ENCODE measurements at places on chromosomes 6 and 20.

DNA sequence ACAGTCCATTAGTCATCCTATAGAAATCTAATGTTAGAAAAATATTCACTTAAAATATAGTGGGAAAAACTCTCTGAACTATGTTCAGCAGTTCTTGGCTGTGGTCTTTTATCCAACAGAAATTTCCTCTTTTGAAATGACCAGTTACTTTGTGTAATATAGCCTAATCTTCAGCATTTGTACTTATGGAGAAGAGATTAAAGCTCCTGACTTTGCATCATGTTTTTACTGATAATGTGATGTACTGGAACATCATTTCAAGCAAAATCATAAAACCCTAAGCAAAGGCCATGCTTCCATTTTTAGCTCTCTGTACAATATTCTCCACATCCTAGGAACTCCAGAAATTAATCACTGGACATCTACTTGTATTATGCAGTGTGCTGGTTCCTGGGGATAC, 430.8 kb upstream of the RUNX2 start:
- no peak for DNase-seq

GRCh38 chr6:41367700-41368099, 32.3 kb downstream of the NCR2 start:
- DNase-seq: peak; percentile 54

DNA sequence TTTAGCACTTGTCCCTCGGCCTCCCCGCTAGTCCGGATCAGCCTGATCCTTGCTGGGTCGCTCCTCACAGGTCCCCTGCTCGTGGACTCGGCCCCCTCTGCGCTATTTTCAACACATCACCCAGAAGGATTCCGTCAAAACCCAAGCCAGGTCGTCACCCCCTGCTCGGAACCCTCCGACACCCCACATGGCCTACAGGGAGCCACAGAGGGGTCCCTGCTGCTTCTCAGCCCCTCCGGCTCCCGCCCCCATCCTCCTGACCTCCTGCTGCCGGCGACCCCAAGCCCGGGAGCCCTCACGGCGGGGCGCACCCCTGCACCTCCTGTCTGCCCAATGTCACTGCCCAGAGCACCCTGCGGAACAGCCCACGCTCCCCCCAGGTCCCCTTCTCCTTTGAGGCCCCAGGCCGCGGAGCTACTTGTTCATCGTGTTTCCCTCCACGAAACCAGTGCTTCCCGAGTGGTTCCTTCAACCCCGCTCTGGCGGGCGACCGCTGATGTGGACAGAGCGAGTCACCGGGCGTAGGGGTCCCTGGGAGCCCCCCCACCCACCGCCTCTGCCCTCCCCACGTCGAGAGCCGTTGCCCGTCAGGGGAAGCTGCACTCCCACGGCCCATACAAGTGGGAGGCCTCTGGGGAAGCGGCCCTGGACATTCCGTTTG, 638 bp upstream of the MYL9 start:
- no peak for DNase-seq

DNA sequence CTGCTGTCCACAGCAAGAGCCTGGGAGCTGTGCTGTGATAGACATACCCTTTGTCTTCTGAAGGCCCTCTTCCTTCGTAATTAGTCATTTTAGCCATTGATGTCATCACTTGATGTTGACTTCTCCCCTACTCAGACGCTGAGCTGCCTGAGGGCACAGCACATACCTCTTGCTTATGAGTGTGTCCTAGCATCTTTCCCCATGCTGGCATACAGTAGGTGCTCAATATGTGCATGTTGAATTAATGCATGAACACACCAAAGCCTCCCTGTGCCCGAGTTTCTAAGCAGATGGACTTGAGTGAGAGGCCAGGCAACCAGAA, 35.8 kb upstream of the FAM83D start:
- no peak for DNase-seq

DNA sequence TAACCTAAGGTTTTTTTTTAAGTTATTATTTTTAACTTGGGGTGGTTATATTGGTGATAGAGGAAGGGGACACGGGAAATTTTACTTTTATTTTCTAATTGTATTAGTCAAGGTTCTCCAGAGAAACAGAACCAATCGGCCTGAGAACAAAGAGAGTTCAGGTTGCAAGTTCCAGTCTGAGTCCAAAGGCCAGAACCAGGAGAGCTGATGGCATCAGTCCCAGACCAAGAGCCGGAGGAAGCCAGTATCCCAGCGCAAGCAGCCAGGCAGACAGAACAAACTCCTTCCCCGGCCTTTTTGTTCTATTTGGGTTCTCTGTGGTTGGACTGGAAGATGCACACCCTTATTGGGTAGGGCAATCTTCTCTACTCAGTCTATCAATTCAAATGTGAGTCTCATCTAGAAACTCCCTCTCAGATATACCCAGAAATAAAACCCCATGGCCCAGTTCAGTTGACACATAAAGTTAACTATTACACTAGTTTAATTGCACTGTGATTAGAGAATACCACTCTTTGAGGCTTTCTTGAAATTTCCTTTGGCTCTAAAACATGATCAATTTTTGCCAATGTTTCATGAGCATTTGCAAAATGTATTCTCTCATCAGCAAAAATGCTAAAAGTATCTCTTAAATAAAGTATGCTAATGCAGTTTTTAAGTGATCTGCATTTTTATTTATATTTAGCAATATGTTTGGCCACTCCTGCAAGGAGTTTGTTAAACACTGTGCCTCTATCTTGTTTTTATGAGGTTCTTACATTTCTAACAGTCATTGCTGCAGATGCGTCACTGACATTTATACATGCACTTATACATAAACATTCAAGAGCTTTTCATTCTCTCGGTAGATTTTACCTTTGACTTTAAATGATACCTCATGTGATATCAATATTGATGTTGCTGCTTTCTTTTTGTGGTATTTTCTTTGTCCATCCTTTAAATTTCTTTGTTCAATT, 103.2 kb upstream of the SSTR4 start:
- DNase-seq: no peak

DNA sequence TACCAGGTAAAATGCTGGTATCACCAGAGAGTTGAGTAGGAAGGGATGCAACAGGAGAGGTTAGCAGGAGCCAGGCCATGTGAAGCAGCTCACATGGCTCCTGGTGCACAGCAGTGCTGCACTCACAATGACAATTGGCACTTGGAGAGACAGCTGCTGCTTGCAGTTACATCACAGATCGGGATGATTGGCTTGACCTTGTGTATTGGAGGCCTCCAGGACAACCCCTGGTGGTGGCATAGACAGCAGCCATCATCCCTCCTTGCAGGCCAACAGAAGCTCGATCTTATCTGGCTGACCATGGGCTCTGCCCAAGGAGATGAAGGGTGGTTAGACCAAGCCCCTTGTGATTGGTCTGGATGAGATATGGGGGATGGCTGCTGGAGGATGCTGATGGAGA, 73.0 kb downstream of the EYA2 start:
- DNase-seq: no peak

GRCh38 chr6:110635096-110635495, 158.7 kb upstream of the SLC22A16 start:
- DNase-seq: no peak

DNA sequence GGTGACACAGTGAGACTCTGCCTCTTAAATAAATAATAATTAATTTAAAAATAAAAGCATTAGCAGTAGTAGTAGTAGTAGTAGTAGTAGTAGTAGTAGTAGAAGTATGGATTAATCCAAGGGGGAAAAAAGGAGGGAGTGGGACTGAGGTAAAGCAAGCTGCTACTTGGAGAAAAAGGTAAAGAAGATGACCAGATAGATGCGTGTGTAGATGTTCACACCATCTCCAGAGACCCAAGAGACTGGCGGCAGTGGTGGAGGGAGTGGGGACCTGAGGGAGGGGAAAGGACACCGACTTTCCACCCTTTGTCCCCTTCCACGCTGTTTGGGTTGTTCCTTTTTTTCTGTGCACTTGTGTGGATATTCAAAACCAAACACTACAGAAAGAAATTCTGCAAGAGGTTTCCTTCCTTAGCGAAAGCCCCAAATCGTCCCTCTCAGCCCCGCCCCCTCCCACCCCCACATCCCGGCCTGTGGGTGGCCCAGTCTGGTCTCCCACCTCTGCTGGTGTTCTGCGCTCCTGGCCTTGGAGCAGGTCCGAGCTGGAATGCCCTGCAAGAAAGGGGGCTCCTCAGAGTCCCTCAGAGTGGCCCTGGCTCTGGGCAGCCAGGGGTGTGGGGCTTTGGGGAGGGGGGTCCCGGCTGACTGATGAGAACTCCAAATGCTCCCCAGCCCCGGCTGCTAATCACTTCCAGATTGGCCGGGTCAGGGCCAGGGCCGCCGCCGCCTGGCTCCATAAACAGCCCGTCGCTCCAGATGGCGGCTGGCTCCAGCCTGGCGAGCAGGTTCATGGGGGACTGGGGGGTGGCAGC, 60.2 kb downstream of the UBE2V1 start:
- DNase-seq: no peak

DNA sequence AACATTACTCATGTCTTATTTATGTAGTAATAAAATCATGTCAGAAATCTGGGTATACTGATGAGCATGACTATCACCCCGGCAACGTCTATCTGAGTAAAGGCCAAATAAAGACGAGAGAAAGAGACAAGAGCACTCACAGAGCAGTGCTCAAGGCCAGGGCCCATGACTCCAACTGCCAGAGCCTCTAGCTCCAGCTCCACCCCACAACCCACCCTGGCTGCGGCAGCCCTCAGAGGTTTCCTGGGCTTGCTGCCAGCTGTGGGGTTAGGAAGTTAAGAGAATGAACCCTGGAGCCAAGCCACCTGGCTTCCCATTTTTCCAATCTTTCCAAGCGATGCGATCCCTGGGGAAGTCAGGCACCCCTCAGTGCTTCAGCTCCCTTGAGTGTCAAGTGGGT, 92.0 kb upstream of the PAX1 start:
- DNase-seq: peak; percentile 95

DNA sequence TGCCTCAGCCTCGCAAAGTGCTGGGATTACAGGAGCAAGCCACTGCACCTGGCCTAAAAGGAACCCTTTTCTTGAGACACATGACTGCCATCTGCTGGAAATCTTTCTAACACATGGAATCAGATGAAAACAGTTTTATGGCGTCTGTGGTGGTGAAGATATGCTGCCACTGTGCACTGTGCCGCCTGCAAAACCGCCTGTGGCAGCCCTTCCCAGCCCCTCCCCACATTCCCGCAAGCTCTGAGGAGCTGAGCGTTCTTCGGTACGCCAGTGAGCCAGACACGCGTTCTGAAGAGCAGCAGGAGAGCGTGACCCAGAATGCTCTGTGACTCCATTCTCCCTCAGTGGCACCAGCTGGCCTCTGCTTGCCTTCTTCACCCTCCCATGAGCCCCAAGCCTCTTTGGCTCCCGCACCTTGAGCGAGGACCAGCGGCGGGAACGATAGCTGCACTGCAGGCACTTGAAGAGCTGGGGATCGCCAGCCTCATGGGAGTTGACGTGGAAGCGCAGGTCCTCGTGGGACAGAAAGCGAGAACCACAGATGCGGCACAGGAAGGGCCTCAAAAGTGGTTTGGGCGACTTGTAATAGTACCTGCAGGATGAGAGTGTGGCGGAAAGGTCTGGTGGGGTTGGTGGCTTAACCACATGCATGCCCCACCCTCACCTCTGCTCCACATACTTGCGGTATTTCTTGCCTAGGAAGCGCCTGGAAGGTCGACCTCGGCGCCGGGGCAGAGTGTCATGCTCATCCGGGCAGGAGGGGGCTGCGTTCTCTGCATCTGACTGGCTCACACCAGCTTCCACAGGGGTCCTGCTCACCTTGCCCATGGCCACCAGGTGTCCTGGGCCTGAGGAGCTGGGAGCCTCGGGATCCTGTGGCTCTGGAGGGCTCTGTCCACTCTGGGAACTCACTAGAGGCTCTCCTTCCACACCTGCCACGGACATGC, 8.7 kb downstream of the ZNF335 start:
- DNase-seq: peak; percentile 28

- DNase-seq: no peak
Observed at GRCh38 chr6:163897030-163897429, 482.5 kb downstream of the QKI start.

- no peak for DNase-seq
Observed at GRCh38 chr6:53898026-53898795, 103.4 kb downstream of the LRRC1 start.

DNA sequence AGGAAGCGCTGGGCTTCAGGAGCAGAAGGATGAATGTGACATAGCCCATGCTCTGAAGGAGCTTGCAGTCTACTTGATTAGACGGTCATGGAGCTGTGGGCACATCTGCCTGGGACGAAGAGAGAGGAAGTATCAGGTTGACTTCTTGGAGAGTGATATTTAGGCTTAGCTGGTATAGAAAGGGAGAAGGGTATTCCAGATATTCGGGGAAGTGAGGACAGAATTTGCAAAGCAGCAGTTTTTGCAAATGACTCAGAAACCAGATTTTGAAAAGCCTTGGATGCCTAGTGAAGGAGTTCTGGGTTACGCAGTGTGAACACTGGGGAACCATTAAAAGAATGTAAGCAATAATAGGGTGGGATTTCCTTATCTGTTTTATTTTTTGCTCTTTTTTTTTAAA, 60.7 kb downstream of the EYA4 start:
- DNase-seq: no peak

DNA sequence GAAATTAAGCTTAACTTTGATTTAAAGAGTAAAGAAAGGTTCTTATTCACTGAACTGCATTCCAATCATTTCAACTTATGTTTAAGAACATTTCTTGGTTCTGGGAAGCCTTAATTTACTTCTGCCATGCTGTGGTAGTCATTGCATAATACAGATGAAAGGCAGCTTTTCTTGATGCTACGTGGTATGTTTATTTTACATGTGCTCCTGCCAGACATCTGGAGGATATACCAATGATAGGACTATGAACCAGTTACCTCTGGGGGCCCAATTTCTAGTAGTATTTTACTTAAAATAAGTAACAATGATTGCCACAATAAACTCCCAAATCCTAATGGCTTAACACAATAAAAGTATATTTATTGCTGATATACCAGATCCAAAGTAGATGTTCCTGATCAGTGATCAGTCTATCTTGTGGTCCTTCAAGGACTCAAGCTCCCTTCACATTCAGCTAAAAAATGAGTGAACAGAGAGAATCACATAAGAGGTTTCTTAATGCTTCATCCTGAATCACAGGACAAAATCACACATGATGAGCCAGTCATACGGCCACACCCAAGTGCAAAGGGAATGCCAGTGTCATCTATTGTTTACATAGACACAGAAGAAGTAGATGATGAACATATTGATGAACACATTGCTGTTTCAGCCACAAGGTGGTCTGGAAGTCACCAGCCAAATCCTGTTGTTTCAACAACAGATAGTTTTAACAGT, 56.5 kb upstream of the CCN2 start:
- no peak for DNase-seq

DNA sequence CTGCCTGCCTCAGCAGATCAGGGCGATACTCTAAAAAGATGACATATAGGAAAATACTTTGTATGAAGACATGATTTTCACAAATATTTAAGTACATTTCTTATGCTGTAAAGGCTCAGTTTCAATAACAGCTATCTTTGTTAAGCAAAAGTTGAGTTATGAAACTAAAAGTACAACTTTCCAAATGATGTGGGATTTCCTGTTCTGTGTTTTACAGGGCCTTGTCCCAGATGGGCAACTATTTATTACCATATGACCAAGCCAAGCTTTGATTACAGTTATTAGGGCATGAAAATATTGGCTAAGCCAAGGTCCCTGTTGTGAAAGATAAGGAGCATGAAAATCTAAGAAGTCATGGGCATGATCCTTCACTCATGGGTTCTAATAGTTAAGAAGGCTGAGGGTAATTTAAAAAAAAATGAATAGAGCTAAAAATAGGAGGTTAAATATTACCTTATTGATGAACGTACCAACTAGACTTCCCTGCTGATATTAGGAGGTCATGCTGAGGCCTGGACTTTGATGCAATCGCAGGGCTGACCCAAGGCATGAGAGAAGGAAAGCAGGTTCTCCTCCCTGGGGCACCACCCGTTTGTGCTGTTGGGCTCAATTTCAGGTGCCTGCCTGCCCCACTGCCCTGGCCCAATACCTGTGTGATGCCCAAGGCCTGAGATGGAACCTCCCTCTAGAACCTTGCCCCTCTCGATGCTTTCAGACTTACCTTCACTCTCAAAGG, 294.4 kb upstream of the PRDM1 start:
- DNase-seq: no peak
